CD4-positive, alpha-beta T cell treated with Interleukin-21 for 1 hour (primary cell): ENCODE measurements at places on chromosomes 2 and 18.

GRCh38 chr2:197196541-197197180 lies 113.9 kb downstream of the ANKRD44 start:
- peak; percentile 54 for DNase-seq

DNA sequence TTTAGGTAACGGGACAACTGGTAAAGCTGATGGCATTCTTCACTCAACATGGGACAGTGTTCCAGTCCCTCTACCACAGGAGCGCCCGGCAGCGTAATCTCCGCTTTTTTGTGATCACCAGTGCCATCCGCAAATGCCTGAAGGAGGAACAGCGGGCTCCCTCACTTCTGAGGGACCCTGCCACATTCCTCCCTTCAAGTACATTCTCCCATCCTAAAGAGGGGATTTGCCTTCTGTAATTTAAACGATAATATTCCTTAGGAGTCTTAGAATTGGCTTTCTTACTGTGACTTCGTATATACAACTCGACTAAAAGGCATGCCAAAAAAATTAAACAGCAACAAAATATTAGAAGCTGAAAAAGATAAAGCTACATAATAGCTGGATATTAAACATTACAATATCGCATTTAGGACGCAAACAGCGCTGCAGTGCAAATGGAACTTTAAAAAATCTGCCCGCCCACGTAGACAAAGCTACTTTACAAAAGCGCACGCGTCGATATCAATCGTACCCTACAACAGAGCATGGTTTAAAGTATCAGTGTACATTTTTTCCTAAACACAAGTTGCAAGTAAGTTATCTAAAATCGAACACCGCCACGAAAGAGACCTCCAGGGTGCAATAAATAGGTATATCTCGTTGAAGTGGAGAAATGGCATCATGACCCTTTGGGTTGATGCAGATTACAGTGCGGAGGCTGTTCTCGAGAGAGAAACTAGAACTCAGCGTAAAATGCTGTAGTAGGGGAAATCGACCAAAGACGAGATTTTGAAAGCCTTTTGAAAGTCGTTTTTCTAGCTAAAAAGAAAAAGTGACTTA lies 2.3 kb upstream of the VSNL1 start:
- no peak for DNase-seq

DNA sequence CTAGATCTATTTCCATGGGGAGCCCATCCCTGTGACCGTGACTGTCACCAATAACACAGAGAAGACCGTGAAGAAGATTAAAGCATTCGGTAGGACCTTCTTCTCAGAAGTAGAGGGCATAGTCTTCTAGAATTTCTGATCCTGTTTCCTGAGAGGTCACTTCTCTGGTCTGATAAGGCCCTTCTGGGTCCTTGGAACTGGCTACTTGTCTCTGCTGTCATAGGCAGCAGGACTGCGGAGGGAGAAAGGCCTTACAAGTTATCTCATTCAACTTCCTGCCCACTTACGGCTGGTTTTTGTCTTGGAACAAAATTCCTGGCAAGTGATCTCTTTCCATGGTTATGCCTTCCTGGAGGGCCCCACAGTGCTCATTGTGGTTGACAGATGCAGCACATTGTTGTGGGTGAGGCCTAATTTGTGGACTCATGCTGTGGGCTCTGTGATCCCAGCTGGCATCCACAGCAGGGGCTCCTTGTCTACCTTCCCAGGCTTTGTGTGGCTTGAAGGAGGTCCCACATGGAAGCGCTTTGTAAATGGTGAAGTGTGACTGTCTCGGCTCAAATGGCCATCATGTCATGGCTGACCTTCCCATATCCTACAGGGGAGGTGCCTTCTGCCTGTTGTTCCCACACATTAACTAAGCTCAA lies 22.0 kb downstream of the SAG start:
- no peak for DNase-seq

DNA sequence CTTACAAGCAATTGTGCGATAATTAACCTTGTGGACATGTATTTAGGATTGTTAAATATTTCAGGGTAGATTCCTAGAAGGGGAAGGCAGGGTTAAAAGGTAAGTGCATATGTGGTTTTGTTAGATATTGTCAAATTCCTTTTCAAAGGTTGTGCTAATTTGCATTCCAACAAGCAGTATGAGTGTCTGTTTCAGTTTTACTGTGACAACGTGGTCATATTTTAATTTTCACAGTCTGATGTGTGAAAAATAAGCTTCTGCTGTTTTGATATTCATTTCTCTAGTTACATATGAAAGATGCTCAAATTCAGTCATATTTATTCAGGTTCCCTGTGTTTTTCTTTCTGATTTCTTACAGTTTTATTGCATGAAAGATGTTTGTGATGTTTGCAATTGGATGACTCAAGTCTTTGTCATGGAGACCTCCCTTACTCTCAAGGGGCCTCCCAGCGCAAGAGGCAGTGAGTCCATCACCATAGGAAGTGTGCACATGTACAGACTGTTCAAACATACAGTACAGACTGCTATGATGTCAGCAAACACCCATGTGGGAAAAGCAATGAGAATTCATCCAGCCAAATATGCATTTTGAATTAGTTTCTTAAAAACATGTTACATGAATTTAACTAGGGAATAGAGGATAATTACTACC lies 310.8 kb downstream of the GALR1 start:
- DNase-seq, result no peak

DNA sequence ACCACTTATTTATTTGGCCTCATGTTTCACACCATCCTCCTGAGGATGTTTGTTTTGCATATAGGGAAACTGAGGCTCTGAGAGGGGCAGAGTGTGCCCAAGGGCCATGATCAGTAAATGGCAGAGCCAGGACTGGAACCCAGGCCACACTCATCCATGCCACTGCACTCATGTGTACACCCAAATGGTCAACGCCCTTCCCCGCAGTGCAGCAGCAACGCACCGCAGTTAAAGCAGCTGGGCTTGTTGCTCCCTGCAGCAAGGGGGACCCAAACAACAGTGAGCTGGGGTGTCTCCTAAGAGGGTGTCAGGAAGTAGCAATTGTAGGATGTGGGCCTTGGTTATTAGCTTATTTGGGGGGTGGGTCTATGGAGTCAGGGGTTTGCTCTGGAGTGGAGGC lies 36.6 kb downstream of the ZAP70 start:
- no peak for DNase-seq

DNA sequence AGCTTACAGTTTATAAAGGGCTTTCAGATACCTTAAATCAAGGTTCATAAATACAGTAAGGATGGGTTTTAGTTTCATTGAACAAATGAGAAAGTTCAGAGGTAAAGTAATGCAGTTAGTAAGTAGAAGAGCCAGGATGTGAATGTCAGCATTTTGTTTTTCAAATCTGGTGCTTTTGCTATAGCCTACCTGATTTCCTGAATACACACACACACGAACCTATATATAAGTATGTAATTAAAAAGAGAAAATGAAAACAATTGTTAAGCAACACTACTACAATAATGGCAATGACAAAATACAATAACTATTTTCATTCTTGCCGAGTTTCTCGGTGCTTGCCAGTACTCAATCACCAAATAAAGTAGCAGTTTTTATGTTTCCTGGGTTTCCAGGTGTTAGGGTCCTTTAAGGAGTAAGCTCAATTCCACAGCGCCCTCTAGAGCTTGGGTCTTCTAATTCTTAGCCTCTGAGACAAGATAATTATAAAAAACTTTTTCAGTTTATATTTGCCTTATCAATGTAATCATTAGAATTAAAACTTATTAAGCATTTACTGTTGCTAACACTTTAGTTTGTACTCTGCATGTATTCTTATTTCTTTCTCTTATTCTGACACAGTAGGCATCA lies 512.9 kb upstream of the ACVR2A start:
- DNase-seq, result peak; percentile 56

- DNase-seq, result no peak
Measured at GRCh38 chr2:200944467-200945394, 18.7 kb downstream of the ORC2 start.

GRCh38 chr2:134154246-134154645 lies 99.6 kb upstream of the MGAT5 start:
- no peak for DNase-seq

- DNase-seq, result peak; percentile 1
Measured at GRCh38 chr2:71538656-71539265, 85.4 kb downstream of the DYSF start.

DNA sequence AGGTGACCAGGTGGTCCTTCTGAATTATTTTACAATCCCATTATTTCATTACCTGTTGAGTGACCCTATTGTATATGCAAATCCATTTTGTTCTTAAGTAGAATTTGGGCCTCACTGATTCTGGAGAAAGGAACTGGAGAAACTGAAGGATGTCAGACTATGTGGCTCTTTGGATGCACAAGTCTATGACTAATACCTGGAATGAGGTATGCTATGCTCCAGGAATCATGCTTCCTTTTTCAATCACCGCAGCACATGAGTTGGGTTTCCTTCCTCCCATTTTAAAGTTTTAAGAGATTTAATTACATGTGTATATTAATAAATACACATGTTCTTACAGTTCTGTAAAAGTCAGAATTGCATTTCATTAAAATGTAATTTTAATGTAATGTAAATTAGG lies 253.9 kb upstream of the VWC2L start:
- no peak for DNase-seq

DNA sequence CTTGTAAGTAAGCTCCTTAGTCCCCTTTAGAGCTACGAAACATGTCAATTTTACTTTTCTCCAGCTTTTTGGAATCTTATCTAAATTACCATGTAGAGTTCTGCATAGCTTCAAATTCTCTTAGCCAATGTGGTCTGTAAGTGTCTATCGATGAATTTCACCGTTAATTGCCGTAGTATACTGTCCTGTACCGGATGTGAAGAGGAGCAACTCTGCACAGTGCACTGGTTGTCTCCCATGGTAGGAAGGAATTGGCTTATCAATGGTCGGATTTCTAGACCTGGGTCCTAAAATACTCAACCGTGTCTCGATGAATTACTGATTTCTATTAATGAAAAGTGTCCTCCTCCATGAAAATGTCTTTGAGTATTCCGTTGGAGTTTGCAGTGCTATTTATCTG lies 1.9 kb downstream of the NOP58 start:
- peak; percentile 37 for DNase-seq

DNA sequence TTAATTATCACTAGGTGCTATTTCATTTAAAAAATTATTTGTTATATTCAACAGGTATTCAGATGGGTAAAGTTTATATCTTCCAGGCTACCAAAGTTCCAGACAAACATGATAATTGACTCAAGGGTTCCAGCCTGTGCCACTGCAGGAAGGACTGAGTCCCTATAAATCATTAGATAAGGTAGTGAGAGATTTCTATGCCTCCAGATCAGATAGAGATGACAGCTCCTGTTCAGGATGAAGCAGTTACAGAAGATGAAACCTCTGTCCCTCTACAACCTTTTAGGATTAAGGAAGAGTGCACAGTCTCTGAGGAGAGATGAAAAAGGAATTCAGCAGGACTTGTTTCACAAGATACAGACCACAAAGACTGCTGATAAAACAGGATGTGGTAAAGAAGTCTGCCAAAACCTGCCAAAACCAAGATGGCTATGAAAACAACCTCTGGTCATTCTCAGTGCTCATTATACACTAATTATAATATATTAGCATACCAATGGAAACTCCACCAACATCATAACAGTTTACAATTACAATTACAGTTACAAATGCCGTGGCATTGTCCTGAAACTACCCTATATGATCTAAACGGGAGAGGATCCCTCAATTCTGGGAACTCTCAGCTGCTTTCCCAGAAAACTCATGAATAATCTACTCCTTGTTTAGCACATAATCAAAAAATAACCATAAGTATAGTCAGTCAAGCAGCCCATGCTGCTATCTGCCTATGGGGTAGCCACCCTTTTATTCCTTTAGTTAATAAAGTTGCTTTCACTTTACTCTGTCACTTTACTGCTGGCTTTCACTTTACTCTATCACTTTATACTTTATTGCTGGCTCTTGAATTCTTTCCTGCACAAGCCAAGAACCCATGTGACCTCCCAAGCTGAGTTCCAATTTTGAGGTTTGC lies 288.5 kb downstream of the PDE11A start:
- peak; percentile 45 for DNase-seq

DNA sequence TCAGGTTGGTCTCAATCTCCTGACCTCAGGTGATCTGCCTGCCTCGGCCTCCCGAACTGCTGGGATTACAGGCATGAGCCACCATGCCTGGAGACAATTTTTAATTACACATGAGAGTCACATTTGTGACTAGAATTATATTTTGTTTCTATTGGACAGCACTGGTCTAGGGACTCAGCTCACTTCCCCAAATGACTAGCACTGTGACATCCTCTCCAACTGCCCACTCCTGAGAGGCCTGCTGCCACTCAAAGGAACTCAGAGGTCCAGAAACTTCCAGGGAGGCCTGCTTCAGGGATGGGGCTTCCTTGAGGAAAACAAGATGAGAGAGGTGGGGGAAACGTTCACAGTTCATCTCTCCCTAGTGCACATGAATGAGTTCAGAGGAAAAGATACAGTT lies 29.5 kb downstream of the TMEM163 start:
- DNase-seq, result no peak

DNA sequence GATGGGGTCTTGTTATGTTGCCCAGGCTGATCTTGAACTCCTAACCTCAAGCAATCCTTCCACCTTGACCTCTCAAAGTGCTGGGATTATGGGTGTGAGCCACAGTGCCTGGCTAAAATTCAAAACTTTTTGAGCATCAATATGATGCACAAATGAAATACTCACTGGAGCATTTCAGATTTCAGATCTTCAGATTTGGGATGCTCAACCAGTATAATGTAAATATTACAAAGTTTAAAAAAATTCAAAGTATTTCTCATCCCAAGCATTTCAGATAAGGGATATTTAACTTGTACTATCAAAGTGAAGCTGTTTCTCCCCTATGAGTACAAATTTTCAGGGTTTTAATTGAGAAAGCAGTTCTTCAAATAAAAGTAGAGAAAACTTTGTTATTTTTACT lies 164.1 kb upstream of the CCDC68 start:
- DNase-seq, result no peak

DNA sequence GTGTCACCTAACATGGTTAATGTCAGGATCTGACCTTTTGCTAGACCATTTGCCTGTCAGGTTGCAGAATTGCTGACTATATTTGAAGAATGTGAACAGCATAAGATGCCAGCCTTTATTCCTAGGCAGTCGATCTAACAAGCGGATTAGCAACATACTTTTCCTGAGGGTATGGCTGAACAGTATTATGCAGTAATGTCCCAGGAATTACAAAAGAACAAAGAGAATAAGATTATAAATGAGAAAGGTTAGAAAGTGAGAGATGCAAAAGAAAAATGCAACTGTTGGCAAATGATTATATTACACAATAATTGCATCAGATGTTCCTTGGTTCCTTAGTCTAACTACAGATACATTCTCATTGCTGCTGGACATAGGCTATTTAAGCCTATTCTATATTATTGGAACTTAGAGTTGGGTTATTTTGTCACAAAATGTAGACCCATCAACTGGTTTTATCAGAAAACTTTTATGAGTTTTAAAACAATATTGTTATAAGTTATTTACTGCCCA lies 647.1 kb upstream of the CRIM1 start:
- no peak for DNase-seq
